Fibroblast of skin of right quadriceps (primary cell): ENCODE measurements at places on chromosomes 5 and 9.

DNA sequence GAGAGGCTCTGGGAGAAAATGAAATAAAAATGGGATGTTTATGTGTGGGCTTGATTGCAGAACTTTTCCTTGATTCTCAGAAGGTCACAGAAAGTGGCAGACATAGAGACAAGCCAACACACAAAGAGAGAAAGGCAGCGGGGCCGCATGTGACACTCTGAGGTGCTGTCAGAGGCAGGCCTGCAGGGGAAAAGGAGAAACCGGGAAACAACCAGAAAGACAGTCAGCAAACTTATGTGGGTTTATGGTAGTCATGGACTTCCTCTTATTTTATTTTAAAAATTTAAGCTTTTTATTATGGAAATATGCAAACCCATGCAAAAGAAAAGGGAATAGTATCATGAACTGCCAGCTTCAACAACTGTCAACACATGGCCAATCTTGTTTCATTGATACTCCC lies 16.3 kb upstream of the IGFBPL1 start:
- DNase-seq = no peak

DNA sequence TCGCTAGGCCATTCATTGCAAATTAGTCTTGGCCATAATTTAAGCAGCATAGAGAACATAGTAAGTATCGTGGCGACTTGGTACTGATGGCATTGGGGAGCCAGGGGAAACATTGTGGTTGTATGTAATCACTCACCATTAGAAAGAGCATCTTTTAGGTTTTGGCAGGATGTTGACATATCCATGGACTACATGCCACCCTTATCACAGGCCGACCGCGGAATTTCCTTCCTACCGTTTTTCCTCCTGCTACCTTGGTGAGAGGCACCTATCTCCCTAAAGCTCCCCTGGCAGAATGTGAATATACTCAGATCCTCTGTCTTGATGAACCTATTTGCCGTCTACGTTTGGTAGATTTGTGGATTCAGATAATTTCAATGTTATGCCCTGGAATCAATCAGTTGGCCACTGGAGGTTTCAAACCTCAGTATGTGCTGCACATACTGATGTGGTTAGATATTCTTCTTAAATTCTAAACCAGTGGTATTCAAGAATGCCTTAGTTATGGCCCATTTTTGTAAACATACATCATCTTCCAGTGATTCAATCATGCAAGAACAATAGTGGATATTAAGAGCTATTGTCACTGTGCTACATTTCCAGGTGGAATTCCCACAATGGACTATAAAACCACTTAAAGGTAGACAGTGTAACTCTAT lies 271.0 kb upstream of the HAPLN1 start:
- DNase-seq = peak; percentile 7

GRCh38 chr9:134722120-134722701 lies 80.6 kb downstream of the COL5A1 start:
- DNase-seq = no peak

DNA sequence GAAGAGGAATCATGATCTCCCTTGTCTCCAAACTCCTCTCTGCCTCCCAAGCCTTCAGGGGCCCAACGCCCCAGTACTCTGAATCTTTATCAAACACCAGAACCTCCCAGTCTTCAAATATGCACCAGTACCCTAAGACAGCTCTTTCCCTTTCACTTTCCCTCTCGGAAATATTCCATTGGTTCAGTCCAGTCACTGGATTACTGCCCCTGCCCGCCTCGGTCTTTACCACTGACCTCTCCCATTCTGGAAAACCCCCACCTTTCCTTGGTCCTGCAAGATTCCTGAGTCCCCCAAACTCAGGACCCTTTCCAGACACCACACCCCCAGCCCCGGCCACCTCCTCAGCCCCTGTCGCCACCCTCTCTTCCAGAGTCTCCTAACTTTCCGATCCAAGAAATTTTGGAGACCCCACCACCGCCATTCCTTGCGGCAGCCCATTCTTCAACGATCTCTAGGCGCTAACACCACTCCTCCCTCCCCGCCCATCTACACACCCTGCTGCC lies 674 bp downstream of the C5orf15 start:
- DNase-seq = no peak

- peak; percentile 71 for DNase-seq
These were observed 18.1 kb downstream of the GSN start for GRCh38 chr9:121285835-121286687.

- DNase-seq = no peak
These were observed 62.7 kb upstream of the GGTA1 start for GRCh38 chr9:121562301-121562700.
